ENCODE measurements at places on chromosomes 3 and 15.

GRCh38 chr3:175646865-175647264 lies 787.7 kb downstream of the NAALADL2 start:
- no peak for DNase-seq

GRCh38 chr15:56176996-56177395 lies 66.7 kb downstream of the RFX7 start:
- no peak for DNase-seq

DNA sequence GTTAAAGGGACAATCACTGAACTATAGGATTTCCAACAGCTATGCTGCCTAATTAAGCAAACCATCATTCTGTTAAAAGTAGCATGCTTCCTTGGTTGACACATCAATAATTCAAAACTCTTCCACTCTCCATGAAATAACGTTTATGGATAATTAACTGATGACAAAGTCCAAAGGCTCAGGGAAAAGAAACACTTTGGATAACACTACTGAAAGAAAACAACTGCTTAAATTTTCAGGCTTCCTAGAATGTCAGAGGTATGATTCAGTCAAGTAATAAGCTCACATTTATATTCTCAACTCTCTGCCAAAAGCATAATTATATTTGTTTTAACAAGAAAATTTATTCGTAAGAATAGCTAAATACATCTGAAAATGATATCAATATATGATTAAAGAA lies 49.6 kb downstream of the WDR72 start:
- no peak for DNase-seq

DNA sequence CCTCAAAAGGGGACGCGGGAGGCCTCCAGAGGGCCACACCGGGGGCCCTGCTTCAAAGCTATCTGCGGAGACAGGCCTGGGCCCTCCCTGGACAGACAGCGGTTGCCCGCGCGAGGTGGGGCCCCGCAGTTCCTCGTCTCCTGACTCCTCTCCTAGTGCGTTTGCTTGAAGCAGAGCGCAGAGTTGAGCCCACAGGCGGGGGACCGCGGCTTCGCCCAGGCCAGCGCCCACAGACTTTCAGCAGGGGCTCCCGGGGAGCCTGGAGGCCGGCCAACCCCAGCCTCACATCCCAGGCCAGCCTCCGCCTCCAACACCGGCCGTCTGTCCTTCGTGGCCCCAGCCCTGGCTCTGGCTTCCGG lies 540 bp upstream of the ADAMTS7 start:
- no peak for DNase-seq

DNA sequence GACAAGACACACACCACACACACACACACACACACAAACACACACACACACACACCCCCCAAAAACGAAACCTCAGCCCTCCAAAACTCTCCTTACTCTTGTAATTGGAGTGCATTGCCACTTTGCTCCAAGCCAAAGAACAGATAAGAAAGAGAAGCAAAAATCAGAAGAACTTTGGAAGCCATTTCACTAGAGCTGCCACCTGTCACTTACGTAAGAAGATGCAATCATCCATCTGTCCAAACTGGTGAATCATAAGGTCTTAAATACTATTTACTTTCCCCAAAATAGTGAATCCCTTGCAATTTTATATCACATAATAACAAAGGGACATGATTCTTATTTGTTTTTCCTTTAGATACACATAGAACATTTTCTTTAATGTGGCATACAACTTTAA lies 285.4 kb downstream of the ZBTB20 start:
- DNase-seq: no peak

DNA sequence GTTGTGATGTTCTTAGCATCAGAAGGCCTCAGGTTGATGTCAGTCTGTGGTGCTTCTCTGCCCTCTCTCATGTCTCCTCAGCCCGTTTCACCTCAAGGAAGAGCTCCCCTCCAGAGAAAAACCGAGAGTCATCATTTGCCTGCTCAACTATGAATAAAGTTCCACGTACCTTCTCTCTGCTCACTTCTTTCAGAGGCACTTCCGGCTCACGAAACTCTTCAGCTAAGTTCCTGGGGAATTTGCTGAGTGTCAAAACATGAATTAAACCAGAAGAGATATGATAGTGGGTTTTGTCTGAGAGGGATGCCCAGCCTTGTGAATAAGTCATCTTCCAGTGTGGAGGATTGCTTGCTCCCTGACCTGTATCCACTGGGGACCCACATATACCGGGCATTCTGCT lies 37.7 kb downstream of the CCR4 start:
- DNase-seq: no peak

DNA sequence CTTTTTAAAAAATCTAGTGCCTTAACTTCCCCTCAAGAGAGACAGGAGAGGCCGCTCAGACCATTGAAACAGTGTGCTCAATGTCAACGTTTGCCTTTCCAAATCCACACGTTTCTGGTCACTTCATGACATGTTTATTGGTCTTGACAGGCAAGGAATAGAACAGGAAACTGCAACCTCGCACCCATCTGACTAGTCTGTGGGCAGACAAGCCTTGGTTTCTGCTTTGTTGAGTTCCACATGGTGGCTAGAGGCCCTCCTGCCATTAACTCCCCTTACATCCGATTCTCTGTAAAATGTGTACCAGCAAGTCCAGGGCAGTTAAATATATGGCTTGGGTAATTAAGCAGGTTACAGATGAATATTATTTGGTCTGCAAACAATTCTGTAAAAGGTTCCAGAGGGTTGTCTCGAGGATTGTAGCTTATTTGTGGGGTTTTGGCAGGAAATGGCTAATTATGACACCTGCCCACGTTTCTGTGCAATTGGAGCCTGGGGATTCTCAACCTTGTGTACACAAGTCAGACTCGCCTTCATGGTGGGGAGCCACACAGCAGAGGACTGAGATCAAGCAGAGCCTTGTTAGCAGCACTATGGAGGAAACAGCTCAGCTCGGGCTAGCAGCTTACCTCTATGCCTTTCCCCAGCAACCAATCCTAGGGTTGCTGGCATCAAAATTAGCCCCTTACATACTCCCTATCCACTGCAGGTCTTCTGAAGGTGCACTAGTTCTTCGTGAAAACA lies 317.5 kb upstream of the IGF1R start:
- DNase-seq: no peak

GRCh38 chr15:76711351-76711827 lies 193.8 kb downstream of the SCAPER start:
- DNase-seq: no peak

GRCh38 chr15:66235866-66236265 lies 17.7 kb downstream of the MEGF11 start:
- DNase-seq: no peak

DNA sequence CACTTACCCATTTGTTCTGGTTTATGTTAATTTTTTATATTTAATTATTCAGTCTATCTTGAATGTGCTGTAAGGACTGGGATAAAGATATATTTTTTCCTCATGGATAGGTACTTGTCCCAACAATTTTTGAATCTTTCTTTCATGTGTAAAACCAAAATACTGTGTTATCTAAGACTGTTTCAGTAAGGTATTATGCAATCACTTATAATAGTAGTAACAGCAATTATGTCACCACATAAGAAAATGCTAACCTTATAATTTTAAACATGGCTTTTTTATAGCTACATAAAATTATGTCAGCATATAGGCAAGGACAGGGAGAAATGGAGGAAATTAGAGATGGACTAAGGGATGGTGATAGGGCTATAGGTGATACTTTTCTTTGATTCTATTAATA lies 2.9 kb upstream of the CTDSPL start:
- no peak for DNase-seq

- peak; percentile 68 for DNase-seq
Observed at GRCh38 chr3:7290077-7290825, 429.3 kb downstream of the GRM7 start.

GRCh38 chr3:73571238-73571794 lies 53.4 kb downstream of the PDZRN3 start:
- no peak for DNase-seq

- DNase-seq: no peak
Observed at GRCh38 chr3:12545473-12545791, at the start of gene MKRN2OS. Gene MKRN2OS (minus strand): TSS chr3:12545499. CDS start chr3:12545464, 35 bp downstream.

DNA sequence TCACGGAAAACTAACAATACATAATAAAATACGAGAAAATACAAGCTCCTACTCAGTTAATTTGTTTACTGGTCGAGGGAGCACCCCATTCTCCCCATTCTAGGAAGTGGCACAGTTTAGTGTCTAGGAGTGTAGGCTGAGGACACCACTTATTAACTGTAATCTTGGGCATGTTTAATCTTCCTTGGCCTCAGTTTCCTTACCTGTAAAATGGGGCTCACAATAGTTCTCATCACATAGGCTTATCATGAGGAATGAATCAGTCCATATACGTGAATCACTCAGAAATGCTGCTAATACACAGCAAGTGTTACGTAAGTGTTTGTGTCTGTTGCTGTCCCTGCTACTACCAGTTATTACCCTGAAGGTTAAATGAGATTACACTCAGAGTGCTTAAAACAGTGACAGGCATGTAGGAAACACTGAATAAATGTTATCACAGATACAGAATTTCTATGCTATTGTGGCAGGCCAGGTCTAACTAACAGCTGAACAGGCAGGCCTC lies 210.2 kb downstream of the OSBPL10 start:
- DNase-seq: peak; percentile 17

DNA sequence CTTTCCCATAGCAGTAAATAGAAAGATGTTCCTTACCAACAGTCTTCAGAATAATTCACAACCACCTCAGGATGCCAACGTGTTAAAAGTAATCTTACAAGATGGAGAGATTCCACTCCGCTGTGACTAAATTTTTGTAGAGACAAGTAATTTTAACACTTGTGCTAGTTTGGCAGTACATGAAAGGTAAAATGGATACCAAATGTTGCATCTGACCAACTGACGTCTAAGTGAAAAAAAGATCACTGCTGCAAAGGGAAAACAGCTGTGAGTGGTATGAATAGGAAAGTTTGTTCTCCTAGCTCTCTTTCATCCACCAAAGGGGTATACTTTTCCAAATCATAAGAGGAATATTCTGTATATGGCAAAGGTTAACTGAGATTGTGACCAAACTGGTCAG lies 2.6 kb downstream of the SPG21 start:
- DNase-seq: no peak
